ENCODE measurements at places on chromosomes 6 and 20.

DNA sequence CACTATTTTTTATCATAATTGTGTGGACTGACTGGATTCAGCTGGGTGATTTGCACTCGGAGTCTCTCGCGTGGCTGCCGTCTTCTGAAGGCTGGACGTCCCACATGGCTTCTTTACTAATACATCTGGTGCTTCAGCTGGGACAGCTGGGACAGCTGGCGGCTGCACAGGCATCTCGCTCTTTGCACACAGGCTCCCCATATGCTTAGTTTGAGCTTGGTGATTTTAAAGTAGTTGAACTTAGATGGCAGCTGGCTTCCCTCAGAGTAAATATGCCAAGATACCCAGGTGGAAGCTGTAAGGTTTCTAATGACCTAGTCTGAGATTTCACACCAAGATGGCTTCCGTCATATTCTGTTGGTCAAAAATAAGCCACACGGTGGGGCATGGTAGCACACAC, 38.7 kb upstream of the PPP1R3G start:
- DNase-seq: no peak

- no peak for DNase-seq
These were observed 11.1 kb downstream of the ASF1A start for GRCh38 chr6:118905084-118905483.

- DNase-seq: no peak
These were observed 12.5 kb downstream of the RSPH9 start for GRCh38 chr6:43657221-43657802.

DNA sequence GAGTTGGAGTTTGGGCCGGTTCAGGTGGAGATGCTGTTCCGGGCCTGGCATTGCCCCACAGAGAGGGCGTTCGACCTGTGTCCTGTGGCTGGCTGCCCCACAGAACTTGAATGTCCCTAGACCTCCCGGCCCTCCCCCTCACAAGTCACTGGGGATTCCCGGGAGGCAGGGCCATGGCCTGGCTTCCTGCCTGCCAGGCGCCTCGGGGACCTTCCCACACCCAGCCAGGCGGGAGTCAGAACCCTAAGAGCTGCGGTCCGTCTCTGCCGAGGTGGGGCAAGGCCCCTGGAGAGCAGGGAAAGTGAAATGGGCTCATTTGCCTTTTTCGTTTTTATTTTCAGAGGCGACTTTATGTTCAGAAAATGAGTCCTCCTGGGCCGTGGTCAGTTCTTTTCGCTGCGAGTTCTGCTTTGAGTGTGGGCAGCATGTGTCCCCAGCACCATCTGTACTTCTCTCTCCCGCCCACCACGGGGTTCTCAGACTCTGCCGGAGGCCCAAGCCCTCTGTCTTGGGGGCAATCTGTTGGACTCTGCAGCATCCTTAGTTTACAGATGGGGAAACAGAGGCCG, 8.5 kb downstream of the RBM38 start:
- DNase-seq: no peak

GRCh38 chr6:136826216-136826615, 3.8 kb downstream of the PEX7 start:
- DNase-seq: no peak
